ENCODE measurements at places on chromosomes 1 and 21.

GRCh38 chr1:67534627-67535065, 104.4 kb upstream of the SERBP1 start:
- DNase-seq = no peak

DNA sequence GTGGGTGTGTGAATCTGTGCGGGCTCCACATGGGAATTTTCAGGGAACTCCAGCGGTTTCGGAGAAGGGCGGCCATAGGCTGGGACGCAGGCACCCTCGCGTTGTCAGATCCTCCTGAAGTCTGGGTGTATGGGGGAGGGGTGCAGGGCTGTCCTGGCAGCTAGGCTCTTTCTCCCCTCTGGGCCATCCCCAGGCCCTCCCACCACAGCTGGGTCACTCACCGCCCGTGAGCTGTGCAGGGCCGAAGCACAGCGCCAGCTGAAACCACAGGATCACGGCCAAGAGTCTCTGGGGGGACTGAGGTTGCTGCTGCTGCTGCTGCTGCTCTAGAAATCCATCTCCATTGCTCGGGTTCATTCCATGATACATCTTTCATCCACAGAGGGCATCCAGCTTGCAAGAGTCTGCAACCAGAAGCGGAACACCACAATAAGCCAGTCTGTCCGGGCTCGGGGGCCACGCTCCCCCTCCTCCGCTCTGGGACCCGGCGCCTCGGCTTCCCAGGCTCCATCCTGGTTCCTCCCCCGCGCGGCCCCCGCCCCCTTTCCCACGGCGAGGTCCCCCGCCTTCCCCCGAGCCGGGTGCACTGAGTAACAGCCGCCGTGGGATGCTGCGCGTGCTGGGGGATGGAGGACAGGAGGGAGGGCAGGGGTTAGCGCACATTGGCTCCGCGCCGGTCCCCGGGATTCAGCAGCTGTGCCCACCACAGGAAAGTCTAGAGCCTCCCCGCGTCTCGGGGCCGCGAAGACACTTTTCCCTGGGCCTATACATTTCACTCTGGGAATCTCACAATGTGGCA, 720 bp downstream of the SUSD4 start:
- DNase-seq = no peak

DNA sequence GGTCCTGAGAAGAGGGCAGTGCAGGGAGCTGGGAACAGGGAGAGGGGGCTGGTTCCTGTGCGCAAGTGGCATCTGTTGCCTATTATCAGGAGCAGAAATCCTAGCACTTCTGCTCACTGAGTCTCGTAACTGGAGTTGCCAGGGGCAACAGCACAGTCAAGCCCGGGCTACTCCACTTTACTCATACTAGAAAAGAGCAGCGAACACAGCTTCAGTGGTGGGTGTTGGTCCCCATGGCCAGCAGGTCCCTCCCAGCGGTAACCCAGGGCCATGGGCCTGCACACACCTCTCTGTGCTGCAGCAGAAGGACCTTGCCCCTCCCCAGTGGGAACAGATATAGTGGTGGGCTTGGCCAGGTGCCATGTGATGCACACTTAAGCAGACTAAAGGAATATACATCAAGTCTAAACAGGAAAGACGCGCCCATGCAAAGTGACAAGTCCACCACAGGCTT, 8.5 kb downstream of the PYCR2 start:
- DNase-seq = no peak

DNA sequence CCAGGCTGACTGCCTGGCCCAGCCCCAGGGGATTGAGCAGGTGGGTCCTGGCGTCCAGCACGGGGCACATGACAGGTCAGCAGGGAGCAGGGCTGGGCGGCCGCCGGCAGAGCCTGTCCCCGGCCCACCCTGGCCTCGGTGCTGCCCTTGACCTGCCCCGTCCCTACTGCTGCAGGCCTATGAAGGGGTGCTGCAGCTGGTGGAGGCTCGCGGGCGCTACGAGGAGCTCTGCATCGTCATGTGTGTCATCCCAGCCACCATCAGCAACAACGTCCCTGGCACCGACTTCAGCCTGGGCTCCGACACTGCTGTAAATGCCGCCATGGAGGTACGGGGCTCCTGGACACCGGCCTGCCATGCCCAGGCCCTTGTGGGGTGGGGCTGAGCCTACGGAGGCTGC, 15.6 kb downstream of the CFAP410 start:
- no peak for DNase-seq

- no peak for DNase-seq
Observed at GRCh38 chr21:34984356-34985058, 64.6 kb downstream of the RUNX1 start.
